ENCODE measurements at places on chromosomes 11 and 22. TPM values are rescaled to one million over a fixed set of nuclear protein-coding genes. Genes with fewer than 3 reads are reported as not detected.

POGLUT3 gene
- 33.4 TPM for total RNA-seq

DEFB131B gene
- total RNA-seq: not detected

AMPD3 gene
- 12.5 TPM for total RNA-seq

TSSK2 gene
- not detected for total RNA-seq

OR51A4 gene
- not detected for total RNA-seq

SOX6 gene
- total RNA-seq: not detected

KCNK4 gene
- not detected for total RNA-seq

DNA sequence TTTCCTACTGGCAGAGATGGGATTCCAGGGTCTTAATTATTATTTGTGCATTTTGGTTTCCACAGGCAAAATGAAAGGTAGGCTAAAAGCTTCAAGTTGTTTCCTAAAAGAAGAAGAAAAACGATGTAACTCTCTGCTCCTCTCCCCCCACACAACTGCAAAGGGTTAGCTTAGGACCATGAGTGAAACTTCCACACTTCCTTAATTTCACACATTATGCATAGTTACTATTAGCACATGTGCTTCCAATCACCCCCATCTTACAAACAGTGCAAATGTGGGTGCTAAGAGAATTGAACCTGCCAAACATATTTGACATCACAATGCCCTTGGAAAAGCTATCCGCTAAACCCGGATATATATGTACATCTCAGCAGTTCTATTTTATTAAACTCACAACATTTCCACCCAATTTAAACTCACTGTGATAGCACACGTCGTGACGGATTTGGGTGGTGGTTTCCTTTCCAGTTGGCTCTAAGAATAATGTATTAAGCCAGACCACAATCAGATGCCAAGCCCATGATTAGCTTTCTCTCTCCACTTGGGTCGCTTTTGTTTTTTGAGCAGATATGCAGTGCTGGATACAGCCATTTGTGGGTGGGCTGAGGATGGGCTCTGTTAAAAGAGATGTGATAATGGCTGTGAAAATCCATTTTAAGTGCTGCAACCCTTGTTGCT, 245.0 kb upstream of the POU2AF2 start:
- no peak for DNase-seq

DNA sequence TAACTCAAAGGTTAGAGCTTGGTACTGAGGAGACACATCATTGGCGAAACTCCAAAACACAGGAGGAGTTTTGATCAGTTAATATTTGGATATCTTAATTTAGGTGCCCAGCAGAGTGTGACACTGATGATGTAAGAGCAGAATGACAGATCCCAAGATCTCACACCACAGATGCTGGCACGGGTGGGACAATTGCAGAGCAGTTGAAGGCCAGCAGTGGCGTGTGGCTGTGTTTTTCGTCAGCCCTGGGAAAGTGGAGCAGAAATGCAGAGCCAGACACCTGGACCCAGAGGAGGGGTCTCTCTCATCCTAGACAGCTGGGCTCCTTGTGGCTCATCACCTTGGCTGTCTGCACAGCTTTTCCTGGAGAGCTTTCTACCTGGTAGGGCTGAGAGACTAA, 59.7 kb upstream of the CTTN start:
- DNase-seq: no peak

DNA sequence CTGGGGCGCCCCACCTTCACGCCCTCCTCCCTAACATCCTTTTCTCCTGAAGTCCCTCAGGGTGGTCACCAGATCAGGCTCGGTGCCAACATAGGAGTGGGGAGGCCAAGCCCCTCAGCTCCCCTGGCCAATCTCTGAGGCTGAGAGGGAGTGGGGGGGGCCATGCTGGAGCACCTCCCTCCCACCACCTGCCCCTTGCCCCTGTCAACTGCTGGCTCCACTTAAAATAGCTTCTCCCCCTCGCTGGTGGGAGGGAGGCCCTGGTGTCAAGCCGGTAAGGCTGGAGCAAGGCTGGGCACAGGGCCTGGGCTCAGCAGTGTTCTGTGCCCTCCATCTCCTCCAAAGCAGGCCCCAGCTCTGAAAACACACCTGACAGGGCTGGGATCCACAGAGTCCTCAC, 4.9 kb downstream of the PLXNB2 start:
- DNase-seq: no peak

DNA sequence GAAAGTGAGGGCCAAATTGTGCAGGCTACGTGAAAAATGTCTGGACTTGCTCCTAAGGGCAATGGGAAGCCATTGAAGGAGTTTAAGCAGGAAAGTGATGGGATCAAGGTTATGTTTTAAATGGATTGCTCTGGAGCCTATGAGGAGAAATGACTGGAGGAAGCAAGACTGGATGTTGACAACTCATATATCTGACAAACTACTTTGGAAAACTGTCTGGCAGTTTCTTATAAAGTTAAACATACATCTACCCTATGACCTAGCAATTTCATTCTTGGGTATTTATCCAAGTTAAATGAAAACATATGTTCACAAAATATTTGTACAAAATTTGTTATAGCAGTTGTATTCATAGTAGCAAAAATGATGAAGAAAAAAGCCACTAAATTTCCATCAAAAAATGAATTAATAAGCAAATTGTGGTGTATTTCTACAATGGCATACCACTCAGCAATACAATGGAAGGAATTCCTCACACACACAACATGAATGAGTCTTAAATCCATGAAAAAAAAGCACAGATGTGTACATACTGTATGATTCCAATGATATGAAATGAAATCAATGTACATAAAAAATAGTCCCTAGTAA, 24.1 kb downstream of the FZD4 start:
- DNase-seq: no peak

GRCh38 chr11:1889941-1890855, 1.5 kb downstream of the PRR33 start:
- no peak for DNase-seq

DNA sequence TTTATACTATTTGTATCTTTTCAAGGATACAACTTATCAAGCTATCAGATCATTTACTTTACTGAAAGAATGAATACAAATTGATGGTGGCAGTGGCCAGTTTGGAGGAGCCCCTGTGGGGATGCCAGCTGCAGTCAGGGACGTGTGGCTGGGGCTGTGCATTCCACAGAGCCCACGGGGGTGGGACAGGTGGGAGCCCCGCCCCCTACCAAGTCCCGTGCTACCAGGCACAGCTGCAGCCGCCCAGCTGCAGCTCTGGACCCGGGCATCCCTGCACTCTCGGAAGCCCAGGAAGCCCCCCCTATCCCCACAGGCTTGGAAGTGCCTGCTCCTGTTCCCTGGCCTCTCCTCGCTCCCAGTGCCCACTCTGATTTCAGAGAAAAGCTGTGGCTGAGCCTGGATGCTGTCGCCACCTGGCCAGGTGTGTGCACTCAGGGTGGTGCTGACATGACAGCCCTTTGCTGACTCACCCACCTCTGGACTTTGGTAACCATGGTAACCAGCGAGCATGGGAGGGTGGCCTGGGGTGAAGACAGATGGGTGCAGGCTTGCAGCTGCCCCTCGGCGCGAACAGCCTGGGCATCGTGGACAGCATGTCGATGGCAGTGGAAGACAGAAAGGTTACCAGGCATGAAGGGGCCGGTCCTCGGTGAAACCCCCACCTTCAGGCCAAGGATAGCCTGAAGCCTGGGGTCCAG, 138.1 kb downstream of the SBF2 start:
- no peak for DNase-seq
